LHCN-M2 (cell line): ENCODE measurements at places on chromosomes 2 and 18. TPM values are rescaled to one million over a fixed set of nuclear protein-coding genes. Genes with fewer than 3 reads are reported as not detected.

C1D gene
- total RNA-seq, result 47.8 and 55.5 TPM in 2 replicates

STARD7 gene
- 168 and 171 TPM in 2 replicates for total RNA-seq

TUBB8B gene
- total RNA-seq, result not detected in 2 replicates

GALNT13 gene
- total RNA-seq, result 0.13 and 0.75 TPM in 2 replicates

RGPD4 gene
- not detected in 2 replicates for total RNA-seq

PROKR1 gene
- not detected in 2 replicates for total RNA-seq

TACR1 gene
- total RNA-seq, result not detected in 2 replicates

GCG gene
- total RNA-seq, result 0.17 TPM in 1 of 2 replicates, not detected in the other

B4GALT6 gene
- total RNA-seq, result not detected in 2 replicates

DPYSL5 gene
- total RNA-seq, result not detected in 2 replicates

UGT1A8 gene
- not detected in 2 replicates for total RNA-seq

TNFAIP6 gene
- total RNA-seq, result 20.3 and 21.3 TPM in 2 replicates

COLEC12 gene
- 0.32 and 1.1 TPM in 2 replicates for total RNA-seq

TXNDC2 gene
- total RNA-seq, result 0.32 and 0.63 TPM in 2 replicates

VIL1 gene
- not detected in 2 replicates for total RNA-seq

- DNase-seq, result no peak
Observed at GRCh38 chr2:234075947-234076346, 25.4 kb downstream of the SPP2 start.

- DNase-seq, result no peak
Observed at GRCh38 chr2:68388772-68389171, 23.7 kb downstream of the PLEK start.

- DNase-seq, result peak; percentile 82
Observed at GRCh38 chr18:3321133-3321812, 59.3 kb downstream of the MYL12B start.

GRCh38 chr2:37555457-37555856 is 116.0 kb downstream of the CDC42EP3 start:
- no peak for DNase-seq

GRCh38 chr2:219441451-219442255 is 7.0 kb downstream of the SPEG start:
- peak; percentile 59 for DNase-seq

DNA sequence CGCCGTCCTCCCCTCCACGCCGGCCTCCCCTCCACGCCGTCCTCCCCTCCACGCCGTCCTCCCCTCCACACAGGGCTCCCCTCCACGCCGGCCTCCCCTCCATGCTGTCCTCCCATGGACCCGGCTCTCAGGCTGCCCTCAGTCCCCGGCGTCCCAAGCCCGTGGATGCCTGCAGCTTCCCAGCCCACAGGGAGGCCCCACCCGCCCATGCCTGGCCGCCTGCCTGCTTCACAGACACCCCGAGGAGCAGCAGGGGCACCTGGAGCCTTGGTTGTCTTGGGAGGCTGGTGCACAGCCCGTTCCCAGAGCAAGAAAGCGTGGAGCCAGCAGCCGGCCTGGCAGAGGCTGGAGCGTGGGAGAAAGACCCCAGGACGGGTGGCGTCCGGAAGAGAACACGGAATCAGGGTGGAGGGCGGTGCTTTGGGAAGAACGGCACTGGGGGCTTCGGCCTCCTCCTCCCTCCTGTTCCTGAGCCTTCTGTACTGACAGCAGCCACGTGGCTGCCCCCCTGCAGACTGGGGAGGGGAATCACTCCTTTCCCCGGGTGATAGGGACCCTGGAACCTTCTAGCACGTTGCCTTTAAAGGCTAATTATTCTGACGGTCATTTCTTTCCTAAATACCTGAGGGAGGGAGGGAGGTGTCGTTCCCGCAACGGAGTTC is 26.2 kb upstream of the KCNG2 start:
- DNase-seq, result no peak

GRCh38 chr2:224753743-224754540 is 37.8 kb upstream of the CCDC195 start:
- peak; percentile 69 for DNase-seq

GRCh38 chr2:111634995-111635538 is 248.9 kb downstream of the ANAPC1 start:
- no peak for DNase-seq

DNA sequence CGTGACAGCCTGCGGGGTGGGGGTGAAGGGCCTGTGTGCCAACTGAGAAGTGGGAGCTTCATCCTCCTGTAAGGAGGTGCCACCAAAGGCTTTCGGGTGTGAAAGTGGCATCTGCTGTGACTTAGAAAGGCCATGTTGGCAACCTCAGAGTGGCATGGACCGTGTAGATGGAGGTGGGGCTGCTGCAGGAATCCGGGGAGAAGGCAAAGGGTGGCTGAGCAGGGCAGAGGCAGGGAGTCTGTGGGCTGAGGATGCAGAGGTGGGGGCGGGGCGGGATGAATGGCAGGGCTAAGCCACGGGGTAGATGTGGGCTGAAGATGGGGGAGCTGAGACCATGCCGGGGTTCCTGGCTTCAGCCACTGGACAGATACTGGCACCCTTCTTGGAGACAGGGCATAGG is 28.2 kb downstream of the TOGARAM2 start:
- no peak for DNase-seq

DNA sequence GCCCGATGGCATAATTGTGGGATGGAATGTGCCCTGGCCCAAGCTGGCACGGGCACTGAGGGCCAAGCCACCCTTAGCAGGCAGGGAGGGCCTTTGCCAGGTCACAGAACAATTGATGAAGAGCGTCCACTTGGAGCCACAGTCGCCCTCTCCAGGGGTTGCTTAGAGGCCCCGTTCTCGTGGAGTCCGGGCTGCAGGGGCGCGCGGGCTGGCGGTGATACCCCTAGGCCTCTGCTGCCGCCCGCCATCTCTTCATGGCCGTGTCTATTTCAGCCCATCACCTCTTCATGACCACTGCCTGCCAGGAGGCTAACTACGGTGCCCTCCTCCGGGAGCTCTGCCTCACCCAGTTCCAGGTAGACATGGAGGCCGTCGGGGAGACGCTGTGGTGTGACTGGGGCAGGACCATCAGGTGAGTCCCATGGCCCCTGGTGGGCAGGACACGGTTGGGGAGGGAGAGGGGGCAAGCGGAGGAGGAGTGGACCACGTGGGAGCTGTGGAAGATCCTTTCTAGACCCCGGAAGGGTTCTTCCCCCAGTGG is 17.6 kb downstream of the RAMP1 start:
- DNase-seq, result no peak

DNA sequence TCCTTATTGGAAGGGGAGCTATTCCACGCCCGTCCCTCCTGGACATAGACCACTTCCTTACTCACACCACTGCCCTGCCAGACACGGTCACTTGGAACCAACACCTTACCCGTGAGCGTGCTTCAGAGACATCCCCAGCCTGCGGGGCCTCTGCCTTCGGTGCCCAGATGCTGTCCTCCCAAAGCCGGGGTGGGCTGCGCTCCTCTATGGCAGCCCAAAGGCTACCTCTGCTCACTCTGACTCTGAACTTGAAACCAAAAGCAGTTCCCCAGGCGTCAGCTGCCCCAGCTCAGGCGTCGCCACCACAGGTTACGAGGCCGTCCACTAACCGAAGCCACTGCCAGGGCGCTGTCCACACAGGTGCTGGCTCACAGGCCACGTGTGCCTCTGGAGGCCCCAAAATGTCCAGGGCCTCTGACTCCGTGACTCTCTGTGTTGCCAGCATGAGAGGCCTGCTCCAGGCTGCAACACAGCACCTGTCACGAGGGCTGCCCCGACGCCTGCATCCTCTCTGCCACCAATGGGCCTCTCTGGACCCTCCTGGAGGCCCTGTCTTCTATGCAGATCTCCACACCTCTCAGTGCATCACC is 23.8 kb downstream of the HDAC4 start:
- DNase-seq, result no peak

DNA sequence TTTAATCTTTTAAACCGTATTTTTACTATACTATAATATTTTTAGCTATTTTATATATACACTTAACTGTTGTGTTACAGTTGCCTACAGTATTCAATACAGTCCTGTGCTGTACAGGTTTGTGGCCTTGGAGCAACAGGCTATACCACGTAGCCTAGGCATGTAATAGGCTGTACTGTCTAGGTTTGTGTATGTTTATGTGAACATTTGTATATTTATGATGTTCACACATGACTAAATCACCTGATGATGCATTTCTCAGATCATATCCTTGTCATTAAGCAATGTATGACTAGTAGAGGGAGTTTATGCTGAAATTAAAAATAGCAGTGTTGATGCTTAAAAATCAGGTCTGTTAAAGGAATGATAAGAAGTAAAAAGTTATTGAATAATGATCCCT is 92.3 kb upstream of the RANBP2 start:
- no peak for DNase-seq

GRCh38 chr2:69804416-69804815 is 25.0 kb upstream of the GMCL1 start:
- DNase-seq, result no peak

DNA sequence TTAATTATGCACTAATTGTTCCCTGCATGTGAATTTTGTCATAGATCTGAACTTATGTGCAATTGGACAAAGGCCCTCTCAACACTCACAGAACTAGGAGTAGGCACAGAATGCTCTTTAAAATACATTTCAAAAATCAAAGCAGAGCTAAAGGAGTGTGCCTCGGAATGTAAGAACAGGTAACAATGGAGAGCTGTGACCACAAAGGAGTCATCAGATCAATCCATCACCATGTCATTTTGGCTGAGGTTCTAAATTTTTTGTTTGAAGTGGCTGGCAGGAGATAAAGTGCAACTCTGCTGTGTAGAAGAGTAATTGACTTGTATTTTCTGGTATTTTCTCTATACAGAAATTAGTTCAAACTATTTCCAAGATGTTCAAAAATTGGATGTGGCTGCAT is 155.4 kb downstream of the NRP2 start:
- DNase-seq, result no peak

DNA sequence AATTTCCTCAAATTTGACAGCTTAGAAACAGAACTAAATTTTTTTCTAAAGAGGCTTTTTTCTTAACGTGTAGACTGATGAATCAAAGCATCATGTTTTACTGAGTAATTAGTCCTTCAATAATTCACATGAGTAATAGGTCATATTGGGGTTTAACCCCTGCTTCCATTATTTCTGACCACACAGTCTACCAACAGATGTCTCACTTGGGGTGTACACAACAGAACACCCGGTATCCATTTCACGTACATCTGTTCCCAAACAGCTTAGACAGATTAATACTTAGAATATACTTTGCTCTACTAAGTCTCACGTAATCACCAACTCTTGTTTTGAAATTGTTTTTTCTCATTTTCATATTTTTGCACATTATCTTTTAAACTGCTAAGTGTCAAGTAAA is 14.8 kb downstream of the CERKL start:
- peak; percentile 71 for DNase-seq

DNA sequence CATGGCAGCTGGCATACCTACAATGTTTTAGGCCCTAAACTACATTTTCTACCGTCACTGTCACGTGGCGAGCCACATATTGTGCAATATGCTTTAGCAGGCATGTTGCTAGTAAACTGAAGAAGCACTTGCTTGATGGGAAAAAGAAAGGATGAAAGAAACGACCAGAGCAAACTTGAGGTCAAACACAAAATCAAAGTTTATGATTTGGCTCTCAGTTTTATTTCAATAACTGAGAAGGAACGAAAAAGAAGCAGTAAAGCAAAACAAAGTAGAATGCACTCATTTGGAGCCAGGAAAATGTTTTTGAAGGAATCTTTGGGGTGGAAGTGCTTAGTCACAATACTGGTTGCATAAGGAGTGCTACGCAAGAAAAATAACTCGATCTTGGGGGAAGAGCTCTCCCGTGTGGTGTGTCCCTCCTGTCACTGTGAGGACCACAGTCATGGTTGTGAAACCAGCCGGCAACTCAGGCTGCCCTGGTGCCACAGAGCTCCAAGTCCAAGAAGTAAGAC is 349.8 kb downstream of the RBM43 start:
- DNase-seq, result peak; percentile 90

DNA sequence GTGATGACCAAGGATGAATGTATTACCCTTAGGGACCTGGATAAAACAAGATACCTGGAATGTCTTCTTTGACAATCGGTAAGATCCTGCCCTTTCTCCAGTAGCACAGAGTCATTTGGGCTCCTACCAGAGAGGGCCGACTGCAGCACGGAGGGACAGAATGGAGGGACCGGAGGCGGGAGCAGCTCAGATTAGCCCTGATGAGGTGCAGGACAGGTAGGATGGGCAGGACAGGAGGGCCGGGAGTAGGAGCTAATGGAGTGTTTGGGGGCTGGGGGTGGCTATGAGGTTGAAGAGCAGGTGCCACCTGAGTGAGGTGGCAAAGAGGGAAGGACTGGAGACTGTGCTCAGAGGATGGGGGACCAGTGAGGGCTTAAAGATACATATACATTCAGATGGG is 9.9 kb upstream of the PRELID3A start:
- DNase-seq, result no peak

DNA sequence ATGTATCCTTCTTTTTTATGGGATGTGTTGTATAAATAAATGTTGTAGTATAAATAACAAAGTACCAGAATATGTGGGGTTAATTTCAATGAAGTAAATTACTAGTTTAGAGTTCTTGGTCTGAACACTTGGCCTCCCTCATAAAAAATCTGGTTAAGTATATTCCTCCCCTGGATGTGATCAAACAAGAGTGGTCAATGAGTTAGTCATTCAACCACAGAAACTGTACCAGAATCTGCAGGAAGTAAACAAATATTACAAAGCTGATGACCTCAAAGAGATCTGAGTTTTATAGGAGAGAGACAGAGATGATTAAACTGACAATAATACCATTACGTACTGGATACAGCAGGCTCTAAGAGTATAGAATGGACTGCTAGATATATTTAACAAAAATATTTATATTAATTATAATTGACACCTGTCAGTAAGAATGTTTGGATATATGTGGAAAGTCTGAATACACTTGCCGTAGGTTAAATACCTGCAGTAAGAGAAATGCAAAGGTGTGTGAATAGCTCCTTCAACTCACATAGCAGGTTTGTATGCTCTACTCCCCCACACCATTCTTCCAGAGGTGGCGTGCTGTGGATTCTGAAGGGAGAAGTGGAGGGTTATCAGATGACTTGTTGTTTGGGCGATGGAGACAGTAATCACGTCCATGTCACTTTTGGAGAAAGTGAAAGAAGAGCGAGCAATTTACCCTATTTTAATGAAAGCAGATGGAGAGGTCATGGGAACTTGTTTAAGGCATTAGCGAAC is 108.3 kb upstream of the LRATD1 start:
- DNase-seq, result peak; percentile 90

DNA sequence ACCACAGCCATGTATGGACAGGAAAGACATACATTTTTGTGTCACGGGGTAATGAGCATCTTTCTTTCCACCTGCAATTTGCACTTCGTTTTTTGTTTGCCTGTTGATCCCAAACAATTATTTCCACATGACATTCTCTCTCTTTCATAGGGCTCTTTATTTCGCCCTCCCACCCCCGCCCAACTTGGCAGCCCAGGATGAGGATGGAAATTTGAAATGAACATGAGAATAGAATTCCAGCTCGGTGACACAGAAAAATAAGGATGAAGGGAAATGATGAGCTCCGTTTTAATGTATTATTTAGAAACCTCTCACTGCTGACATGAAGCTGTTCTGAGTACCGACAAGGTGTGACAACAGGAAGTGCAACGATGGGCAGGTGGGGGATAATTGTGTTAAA is 443.3 kb downstream of the SOCS6 start:
- DNase-seq, result no peak
